ENCODE measurements at places on chromosomes 5 and 9. TPM values are rescaled to one million over a fixed set of nuclear protein-coding genes. Genes with fewer than 3 reads are reported as not detected.

GRCh38 chr9:32359452-32359851 is 25.0 kb upstream of the ACO1 start:
- DNase-seq, result no peak

GRCh38 chr9:72257814-72258213 is 107.2 kb downstream of the ZFAND5 start:
- no peak for DNase-seq

GRCh38 chr5:73997960-73998359 is 372.0 kb downstream of the ARHGEF28 start:
- DNase-seq, result no peak

- DNase-seq, result peak; percentile 71
These were observed 30.4 kb upstream of the LTC4S start for GRCh38 chr5:179763215-179763945.

The TAF7 gene
- 119 TPM for total RNA-seq

GRCh38 chr5:493119-493701 is 31.0 kb downstream of the SLC9A3 start:
- DNase-seq, result no peak

GRCh38 chr9:108119530-108120113 is 630.1 kb upstream of the KLF4 start:
- no peak for DNase-seq

DNA sequence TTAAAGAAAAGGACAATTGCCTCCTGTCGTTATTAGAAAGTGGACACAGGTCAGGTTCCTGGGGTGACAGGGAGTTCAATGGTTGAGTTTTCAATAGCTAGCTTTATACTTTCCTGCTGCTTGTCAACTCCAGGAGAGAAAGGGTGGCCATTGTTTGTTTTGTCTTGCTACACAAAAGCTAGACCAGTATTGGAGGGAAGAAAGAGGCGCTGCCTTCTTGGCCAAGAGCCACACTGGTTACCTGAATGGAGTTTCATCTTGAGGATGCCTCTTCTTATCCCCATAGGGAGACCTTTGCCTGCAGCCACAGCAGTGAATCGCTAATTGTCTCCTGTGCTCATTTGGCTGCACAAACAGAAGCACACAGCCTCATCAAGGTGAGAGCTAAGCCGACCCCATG is 279.4 kb upstream of the GRIA1 start:
- DNase-seq, result no peak

Measured in B cell (primary cell).